CD4-positive, CD25-positive, alpha-beta regulatory T cell (primary cell): ENCODE measurements at places on chromosomes 12 and 14. TPM values are rescaled to one million over a fixed set of nuclear protein-coding genes. Genes with fewer than 3 reads are reported as not detected.
A peak's percentile ranks its signal among the peaks of the same experiment; 100 is the strongest.

- DNase-seq = no peak
Observed at GRCh38 chr14:87601036-87601435, 391.9 kb downstream of the GALC start.

DNA sequence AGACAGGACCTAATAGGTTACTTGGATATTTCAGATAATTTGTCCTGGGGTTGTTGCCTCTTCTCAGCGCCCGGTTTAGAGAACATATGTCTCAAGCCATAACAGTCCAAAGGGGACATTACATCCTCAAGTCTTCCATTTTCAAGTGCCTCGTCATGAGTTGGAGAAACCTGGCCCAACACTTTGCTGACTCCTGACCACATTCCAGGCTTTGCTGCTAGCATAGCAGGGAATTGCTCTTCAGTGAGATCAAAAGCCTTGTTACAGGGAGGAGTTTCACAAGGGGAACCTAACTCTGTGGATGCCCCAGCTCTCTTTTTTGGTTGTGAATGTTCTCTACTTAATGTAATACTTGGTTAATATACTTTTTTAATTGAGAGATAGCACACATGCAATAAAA lies 8.2 kb upstream of the MMP19 start:
- no peak for DNase-seq

Gene KRT1
- total RNA-seq = 9.9 TPM

- DNase-seq = peak; percentile 46
Observed at GRCh38 chr12:53222170-53222721, 9.8 kb downstream of the RARG start.
